Substantia nigra (tissue), 51 donors: ENCODE measurements at places on chromosomes 5 and 9.

DNA sequence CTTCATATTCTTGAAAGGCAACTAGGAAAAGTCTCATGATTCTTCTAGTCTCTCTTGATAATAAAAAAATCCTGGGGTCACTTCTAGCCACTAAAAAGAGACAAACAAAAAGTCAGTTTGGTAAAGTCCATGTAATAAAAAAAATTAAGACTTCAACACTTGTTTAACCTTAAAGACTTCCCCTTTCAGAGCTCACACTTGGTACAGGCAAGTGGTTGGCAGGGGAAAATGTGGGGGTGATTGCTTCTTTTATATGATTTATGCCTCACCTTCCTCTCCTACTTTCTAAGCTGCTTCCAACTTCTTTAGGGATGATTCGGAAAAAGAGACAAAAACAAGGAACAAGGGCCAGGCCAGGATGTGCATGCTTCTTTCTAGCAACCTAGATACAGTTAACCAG is 5.1 kb upstream of the ERCC6L2 start:
- no peak for DNase-seq

GRCh38 chr9:89978185-89978584 is 373.4 kb downstream of the GADD45G start:
- no peak for DNase-seq

- DNase-seq = no peak
Measured at GRCh38 chr5:52694648-52695047, 93.1 kb upstream of the ITGA1 start.

- DNase-seq = no peak
Measured at GRCh38 chr5:169804861-169805260, 167.8 kb downstream of the DOCK2 start.

- DNase-seq = no peak
Measured at GRCh38 chr5:109316634-109317033, 93.1 kb downstream of the PJA2 start.

- DNase-seq = no peak
Measured at GRCh38 chr9:18710065-18710464, 236.1 kb downstream of the ADAMTSL1 start.

GRCh38 chr5:177111720-177112394 is 21.7 kb upstream of the NSD1 start:
- no peak for DNase-seq

GRCh38 chr5:56476487-56476856 is 243.3 kb upstream of the ANKRD55 start:
- DNase-seq = no peak

DNA sequence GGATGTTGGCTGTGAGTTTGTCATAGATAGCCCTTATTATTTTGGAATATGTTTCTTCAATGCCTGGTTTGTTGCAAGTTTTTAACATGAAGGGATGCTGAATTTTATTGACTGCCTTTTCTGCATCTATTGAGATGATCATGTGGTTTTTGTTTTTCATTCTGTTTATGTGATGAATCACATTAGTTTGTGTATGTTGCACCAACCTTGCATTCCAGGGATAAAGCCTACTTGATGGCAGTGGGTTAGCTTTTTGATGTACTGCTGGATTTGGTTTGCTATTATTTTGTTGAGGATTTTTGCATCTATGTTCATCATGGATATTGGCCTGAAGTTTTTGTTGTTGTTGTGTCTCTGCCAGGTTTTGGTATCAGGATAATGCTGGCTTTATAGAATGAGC is 225.6 kb downstream of the PCSK1 start:
- no peak for DNase-seq

GRCh38 chr5:154547551-154547950 is 69.5 kb upstream of the HAND1 start:
- DNase-seq = no peak

DNA sequence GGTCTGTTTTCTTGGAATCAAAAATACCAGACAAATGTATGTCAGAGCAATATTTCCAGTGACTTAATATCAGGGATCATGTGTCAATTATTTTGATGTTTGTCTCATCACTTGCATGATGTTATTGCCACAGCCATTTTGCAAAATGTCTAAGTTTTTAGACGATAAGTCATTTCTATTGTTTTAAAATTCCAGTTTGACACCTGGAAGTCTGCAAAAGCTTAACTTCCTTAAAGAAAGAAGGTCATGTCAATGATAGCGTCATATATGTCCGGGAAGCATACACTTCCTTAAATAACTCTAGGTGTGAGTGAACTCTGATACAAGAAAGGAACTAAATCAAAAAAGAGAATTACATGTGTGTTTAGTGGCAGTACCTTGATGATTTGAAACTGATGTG is 259.5 kb downstream of the EDIL3 start:
- no peak for DNase-seq

GRCh38 chr5:72494623-72495124 is 12.5 kb downstream of the ZNF366 start:
- no peak for DNase-seq

GRCh38 chr9:114263853-114264510 is 58.9 kb upstream of the ORM1 start:
- DNase-seq = no peak

- DNase-seq = no peak
Measured at GRCh38 chr9:107394264-107394663, 95.3 kb downstream of the KLF4 start.

- peak; percentile 73 for DNase-seq
Measured at GRCh38 chr5:16508730-16509531, 43.3 kb upstream of the ZNF622 start.

- DNase-seq = no peak
Measured at GRCh38 chr5:13524936-13525335, 419.6 kb downstream of the DNAH5 start.

DNA sequence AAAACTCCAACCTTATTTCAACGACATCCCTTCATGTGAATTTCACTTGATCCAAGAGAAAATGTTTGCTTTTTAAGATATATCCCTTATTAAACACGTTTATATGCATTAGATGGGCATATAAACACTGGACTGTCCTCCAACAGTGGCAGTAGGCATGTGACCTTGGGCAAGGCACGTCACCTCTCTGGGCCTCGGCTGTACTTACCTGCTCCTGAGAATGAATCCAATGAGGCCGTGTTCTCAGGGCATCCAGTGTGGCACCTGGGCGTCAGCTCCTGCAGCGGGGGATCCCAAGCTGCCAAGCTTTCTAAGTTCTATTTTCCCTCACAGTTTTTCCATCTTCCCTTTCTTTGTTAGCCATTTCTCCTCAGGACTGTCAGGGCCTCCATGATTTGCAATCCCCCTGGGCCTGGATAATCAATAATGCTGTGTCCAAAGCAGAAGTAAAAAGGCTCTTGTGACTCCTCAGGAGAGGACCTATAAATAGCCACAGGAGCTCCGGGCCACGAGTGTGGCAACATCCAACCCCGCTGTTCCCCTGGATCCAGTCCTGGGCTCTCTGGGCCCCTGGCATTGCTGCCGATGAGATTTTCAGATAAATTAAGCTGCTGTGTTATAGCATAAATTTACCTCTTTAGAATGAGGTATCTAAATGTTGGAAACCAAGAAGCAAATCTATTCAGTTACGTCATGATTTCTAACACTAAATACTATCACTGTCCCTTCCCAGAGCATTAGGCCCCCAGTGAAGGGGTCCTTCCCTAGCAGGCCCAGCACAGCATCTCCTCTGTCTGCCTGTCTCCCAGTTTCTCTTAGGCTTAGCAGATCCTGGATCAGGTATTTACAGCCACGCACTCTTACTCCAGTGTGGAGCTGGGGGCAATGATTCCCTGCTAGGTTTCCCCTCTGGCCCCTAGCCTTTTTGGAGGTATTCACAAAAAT is 76.8 kb downstream of the PTPN3 start:
- DNase-seq = no peak

GRCh38 chr5:138832218-138832617 is 42.9 kb downstream of the LRRTM2 start:
- DNase-seq = no peak

DNA sequence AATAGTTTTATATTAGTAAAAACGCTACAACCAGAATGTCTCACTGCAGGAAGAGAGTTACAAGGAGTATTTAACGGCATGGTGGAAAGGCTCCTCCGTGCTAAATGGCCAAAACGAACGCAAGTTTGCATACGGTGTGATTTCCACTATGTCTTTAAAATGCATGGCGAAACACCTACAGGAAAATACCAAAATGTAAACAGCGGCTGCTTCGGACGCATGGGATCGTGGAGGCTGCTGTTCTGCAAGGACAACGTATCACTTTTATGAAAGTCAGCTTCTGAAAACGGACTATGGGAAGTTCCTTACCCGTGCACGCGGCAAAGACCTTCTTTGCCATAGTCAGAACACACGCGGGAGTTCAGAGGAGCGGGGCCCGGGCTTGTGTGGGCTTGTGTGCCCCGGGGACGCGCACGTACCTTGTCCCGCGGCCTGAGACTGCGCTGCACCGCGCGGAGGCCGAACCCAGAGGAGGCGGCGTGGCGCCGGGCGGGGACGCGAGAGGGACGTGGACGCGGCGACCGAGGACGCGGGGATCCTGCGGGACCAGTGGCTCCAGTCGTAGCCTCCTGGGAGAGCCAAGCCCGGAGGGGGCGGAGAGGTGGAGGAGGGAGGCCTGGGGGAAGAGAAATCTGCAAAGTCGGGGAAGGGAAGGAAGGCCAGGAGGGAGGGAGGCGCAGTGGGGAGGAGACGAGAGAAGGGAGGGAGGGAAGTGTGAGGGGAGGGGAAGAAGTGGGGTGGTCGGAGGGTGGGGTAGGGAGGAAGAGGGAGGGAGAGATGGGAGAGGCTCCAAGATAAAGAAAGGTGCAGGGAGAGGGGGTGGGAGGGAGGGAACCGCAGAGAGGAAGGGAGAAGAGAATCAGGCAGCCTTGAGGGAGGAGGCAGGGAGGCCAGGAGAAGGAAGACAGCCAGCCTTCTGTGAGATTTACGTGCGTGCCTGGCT is at the start of gene CMBL:
Gene CMBL (minus strand): TSS at position 697 of the 943 bp plus-strand sequence. CDS start 17,140 bp downstream, outside the sequence.
- peak; percentile 28 for DNase-seq

GRCh38 chr5:18968966-18969365 is 1019.0 kb downstream of the CDH18 start:
- DNase-seq = no peak

DNA sequence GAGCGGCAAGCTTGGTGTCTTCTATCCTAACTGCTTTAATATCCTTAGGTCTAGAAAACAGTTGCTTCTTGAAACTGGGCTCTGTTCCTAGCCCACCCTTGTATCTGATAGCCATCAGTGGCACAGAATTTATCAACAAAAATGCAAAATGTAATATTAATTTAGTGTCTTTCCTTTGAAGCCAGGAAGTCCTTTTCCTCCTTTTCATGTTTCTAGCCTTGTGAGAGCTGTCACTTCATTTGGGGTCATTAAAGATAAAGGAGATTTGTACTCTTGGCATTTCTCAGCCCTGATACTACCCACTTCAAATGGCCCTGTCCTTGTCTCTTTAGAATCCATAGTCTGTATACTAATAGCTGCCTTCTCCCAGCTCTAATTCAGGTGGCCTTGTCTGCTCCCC is 111.0 kb downstream of the GAS1 start:
- DNase-seq = no peak

DNA sequence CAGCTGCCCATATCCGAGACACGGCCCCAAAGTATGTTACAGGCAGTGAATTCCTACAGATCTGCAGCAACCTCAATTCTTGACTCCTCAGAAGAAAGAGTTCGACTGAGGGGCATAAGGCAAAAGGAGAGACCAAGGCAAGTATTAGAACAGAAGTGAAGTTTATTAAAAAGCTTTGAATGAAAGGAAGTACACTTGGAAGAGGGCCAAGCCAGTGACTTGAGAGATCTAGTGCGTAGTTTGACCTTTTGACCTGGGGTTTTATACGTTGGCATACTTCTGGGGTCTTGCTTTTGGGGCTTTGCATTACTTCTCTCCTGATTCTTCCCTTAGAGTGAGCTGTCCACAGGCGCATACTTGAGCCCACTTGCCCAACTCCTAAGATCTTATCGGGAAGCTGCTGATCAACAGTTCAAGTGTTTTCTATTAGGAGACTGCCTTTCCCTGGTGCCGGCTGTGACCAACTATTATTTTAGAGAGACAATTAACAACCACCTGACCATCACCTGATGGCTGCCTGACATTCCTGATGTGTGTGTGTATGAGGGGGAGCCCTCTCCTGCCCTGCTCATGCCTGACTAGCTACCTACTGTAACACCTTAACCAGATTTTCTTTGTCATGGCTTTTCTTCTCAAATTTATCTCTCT is 1.5 kb upstream of the DEPDC1B start:
- no peak for DNase-seq

DNA sequence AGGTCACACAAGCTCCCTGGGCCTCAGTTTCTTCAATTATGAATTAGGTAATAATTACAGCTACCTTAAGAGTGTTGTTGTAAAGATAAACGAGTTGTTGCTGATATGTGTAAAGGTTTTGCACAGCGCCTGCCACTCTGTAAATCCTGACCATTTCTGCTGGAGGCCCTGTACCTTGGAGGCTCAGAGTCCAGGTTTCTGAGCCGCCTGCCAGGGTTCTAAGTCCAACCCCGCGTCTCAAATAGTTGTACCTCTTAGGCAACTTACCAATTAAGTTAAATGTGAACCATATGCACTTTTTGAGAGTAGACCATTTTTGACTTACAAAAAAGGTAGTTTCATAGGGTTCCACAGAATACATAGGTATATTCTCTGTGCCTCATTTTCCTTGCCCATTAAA is 156.8 kb upstream of the KLF9 start:
- no peak for DNase-seq

GRCh38 chr5:10655161-10655971 is 91.5 kb downstream of the ANKRD33B start:
- DNase-seq = no peak

DNA sequence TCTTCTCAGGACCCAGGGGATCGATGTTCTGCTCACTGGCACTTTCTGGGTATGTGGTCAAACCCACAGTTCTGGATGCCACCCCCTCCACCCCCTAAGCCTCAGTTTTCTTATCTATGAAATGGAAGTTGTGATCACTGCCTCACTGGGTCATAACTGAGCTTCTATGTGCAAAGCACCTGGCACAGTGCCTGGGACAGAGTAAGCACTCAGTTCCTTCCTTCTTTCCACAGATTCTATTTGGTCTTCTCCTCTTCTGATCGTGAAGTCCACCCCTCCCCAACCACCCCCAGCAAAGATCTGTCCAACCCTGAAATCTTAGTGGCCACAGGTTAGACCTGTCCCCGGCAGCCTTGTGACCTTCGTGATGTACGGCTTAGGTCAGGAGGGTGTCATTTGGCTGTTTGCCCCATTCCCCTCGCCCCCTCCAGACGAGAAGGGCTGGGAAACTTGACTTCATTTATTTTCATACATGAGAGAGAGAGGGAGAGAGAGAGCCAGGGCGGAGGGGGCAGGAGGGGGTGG is 181.4 kb downstream of the FGF18 start:
- no peak for DNase-seq

DNA sequence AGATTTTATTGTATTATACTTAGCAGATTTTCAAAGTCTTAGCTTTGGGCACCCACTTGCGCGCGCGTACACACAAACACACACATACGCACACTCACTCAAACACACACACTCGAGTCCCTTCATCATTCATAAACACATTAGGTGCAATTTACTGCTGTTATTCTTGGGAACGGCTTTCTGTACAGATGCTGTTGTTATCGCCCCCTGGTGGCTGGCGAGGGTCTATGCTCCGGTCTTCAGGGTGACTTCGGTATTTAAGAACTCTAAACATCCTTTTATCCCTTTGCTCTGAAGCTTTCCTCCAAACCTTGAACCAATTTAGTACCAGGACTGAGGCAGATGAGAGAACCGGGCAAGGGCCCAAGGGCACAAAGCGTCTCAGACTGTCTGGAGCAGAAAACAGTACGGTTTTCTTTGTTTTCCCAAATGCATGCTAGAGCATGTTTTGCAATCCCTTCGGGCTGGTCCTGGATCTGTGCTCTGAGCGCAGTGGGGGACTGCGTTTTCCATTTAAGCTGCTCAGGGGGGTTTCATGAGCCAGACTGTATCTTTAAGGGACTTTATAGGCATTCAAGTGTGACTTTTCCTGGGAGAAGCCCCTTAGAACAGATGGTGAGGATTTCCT is 1.7 kb upstream of the SLIT3 start:
- peak; percentile 71 for DNase-seq

- DNase-seq = no peak
Measured at GRCh38 chr9:119368681-119369581, at the start of gene BRINP1. TSS of gene BRINP1 (minus strand) at chr9:119369435. CDS start at chr9:119313355, 56,080 bp downstream.
